Activated T-cell treated with anti-CD3 and anti-CD28 coated beads, Interleukin-2, amount 50 U/mL, for 48 hours (primary cell): ENCODE measurements at places on chromosomes 2 and 18.

DNA sequence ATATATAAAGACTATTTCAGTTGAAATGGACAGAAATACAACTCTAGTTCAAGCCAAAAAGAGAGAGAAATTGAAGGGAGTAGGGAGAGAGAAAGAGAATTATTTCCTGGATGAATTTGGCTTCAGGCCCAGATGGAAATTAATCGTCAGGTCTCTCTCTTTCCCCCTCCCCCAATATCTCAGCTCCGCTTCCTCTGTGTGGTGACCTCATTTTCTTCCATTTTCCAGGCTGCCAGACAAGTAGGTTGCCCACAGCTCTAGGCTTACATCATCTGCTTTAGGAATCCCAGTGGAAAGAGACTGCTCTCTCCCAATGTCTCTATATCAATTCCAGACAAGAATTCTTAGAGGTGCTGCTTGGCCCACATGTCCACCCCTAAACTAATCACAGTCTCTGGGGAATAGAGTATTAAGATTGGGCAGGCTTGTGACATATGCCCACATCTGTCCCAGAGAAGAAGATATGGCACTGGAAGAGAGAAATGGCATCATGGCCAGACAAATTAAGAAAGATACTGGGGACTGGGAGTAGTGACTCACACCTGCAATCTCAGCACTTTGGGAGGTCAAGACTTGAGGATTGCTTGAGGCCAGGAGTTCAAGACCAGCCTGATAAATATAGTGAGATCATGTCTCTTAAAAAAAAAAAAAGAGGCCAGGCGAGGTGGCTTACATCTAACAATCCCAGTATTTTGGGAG, 37.2 kb upstream of the CFAP36 start:
- DNase-seq, result no peak

GRCh38 chr2:42196070-42196402, 26.9 kb downstream of the EML4 start:
- no peak for DNase-seq

- DNase-seq, result no peak
Observed at GRCh38 chr18:44590956-44591670, 89.6 kb upstream of the SETBP1 start.

GRCh38 chr2:198309673-198310280, 505.4 kb downstream of the PLCL1 start:
- peak; percentile 67 for DNase-seq

DNA sequence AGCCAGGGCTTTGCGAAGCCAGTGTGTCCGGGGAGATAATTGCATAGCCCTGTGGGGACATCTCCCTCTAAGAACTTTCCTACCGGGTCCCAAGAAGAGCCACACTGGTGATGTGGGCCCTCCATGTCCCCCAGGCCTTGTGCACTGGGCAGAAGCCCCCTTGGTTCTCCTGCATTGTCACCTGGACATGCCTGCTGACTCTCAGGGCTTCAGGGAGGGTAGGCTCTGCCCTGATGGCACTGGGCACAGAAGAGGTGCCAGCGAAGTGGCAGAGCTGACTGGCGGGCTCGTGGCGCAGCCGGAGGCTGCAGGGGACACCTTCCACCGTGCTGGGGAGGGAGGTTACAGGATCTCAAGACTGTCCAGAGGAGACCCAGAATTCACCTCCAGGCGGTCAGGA, 28.3 kb downstream of the GLI2 start:
- no peak for DNase-seq

GRCh38 chr18:40670668-40671375, 1284.2 kb upstream of the PIK3C3 start:
- no peak for DNase-seq
